ENCODE measurements at places on chromosomes 5 and 9. TPM values are rescaled to one million over a fixed set of nuclear protein-coding genes. Genes with fewer than 3 reads are reported as not detected.

Gene NR5A1
- total RNA-seq: not detected

Gene RNF183
- total RNA-seq: not detected

Gene PCDHGA5
- 0.62 TPM for total RNA-seq

Gene CDH9
- total RNA-seq: not detected

Gene SHC3
- total RNA-seq: 2.4 TPM

Gene PDZD2
- total RNA-seq: not detected

Gene DNM1
- total RNA-seq: 1.2 TPM

Gene LHX3
- 0.07 TPM for total RNA-seq

DNA sequence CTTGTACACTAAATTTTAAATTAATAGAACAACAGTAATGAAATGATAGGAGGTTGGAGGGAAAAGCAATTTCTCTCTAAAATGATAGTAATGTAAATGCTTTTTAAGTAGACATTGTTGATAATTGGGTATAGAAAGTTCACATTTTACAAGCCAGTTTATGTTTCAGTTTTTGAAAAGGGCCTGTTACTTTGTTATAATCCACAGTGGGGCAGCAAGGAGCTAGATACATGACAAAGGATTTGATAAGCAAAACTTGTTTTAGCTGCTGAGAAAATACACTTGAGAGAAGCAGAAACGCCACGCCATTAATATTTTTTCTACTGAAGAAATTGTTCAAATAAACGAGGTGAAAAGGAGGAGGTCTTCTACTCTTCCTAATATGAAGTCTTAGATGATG lies 30.2 kb downstream of the SREK1 start:
- peak; percentile 17 for DNase-seq

DNA sequence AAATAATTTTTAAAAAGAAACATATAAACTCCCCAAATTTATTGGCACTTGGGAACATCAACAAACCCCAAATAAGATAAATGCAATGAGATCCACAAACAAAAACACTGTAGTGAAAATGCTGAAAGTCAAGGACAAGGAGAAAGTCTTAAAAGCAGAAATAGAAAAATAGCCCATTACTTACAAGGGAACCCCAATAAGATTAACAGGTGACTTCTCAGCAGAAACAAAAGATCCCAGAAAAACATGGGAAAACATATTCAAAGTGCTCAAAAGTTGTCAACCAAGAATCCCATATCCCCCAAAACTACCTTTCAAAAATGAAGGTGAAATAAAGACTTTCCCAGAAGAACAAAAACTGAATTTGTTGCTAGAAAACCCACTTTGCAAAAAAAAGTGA lies 40.0 kb downstream of the FANCC start:
- no peak for DNase-seq

DNA sequence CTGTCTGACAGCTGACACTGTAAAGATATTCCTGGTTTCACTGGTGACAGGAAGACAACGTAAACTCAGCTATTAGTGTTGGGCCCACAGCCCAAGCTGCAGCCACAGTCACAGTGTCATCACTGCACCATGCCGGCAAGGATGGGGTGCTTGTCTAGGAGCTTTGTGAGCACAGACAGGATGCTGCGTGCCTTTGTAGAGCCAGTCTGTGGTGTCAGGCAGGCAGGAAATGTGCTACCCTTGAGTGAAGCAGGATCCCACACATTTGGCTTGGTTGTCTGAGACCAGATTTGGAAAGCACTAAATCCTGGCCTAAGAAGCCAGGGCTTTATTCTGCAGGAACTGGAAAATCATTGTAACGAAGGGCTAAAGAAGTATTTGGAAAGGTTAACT lies 121.6 kb upstream of the ADAMTS16 start:
- no peak for DNase-seq

DNA sequence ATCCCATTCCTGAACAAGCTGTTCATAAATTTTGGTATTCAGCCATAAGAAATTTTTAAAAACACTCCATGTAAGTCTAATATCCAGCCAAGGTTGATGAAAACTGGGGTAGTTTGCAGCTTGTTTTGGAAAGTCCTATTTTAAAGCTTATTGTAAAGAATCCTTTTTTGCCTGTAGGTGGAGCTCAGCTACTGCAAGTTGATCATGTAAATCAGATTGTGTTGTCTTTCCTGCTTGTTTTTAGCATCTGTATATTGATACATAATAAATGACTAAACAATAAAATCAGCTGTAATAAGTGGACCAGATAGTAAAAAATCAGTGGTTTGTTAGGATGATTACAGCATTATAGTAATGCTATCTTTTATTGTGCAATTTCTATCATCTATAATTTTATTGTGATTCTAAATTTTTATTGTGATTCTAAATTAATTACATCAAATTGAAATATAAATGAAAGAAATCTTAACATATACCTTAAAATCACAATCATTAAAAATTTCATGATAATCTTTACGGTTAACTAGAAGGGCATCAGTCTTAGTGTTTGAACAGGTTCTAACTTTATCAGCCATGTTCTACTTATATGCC lies 42.4 kb downstream of the CWC27 start:
- DNase-seq: peak; percentile 68

GRCh38 chr5:155507363-155507762 lies 493.8 kb downstream of the KIF4B start:
- no peak for DNase-seq

DNA sequence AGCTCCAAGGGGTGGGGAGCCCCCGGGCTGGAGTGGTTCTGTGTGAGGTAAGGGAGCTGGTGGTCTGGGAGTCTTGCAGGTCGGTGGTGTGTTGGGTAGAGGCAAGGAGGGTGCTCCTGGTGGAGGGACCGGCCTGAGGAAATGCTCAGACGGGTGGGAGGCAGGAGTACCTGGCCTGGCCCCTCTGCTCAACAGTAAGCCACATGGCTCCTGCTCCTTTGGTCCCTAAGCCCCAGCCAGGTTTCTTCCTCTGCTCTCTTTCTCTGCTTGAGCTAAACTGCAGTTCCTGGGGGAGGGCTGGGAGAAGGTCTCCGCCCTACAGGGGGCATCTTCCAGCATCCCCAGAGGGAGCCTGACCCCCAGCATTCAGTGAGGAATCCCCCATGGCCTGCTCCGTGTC lies 17.2 kb downstream of the TSPAN17 start:
- no peak for DNase-seq

DNA sequence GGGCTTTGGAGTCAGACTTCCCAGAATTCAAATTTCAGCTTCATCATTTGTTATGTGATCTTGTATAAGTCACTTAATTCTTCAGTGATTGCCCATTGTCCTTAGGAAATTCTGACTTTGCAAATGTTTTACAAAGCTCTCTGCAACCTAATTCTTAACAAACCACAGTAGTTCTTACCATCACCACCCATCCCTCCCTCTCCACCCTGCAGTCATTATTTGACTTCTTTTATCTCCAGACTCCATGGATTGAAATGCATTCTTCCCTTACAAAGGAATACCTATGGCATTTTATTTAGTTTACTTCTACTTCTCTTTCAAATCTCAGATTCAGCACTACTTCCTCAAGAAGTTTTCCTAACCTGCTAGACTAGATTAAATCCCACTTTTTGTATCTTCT lies 23.1 kb downstream of the SHLD3 start:
- DNase-seq: no peak

GRCh38 chr9:114081441-114082016 lies 3.4 kb upstream of the AMBP start:
- no peak for DNase-seq

- no peak for DNase-seq
Measured at GRCh38 chr5:154840435-154841272, 9.7 kb downstream of the FAXDC2 start.

DNA sequence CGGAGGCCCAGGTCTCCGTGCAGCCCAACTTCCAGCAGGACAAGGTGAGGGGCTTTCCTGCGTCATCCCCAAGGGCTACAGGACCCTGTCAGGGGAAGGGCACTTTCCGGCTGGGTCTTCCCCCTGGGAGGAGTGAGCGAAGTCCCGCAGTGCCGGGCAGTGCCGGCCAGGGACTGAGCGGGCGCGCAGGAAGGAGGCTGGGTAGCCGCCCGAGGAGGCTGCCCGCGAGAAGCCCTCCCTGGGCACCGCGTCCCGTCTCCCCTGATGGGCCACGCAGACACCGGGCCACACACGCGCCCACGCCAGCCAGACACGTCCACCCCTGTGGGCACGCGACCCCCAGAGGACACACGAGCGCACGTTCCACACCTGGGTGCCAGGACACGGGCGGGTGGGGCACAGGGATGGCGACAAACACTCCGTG lies 357 bp downstream of the PTGDS start:
- DNase-seq: no peak

DNA sequence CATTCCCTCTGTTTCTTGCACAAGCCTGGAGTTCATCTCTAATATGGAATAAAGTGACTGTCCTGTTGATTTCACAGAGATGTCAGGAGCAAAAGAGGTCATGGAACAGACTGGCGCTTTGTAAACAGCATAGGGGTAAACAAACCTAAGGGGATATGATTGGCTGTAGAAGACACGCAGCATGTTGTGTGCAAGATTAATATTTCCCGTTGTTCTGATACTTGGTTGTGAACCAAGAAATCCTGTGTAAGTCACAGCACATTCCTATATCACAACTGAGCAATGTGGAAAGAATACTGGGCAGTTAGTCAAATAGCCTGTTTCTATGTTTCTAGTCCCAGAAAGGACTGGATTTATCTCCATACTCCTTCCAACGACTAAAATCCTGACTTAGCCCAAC lies 3.2 kb downstream of the ADAMTS12 start:
- DNase-seq: no peak

DNA sequence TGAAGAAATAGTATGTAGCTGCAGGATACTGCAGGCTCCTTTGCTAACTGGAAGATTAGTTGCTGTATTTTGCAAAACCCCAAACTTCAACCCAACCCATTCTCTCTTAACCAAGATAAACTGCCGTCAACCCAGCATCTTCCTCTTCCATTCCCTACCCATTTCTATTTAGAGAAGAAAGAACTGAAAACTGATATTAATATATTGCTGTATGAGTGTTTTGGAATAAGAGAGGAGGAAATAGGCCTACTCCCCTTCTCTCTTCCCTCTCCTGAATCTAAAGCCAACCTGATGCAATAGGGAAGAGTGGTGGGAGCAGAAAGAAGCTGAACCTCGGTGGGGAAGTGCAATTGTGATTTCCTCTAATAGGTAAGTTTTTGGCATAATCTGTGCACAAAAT lies 83.7 kb downstream of the TMEM215 start:
- DNase-seq: no peak

- DNase-seq: no peak
Measured at GRCh38 chr9:70574151-70574837, 159.8 kb upstream of the KLF9 start.

DNA sequence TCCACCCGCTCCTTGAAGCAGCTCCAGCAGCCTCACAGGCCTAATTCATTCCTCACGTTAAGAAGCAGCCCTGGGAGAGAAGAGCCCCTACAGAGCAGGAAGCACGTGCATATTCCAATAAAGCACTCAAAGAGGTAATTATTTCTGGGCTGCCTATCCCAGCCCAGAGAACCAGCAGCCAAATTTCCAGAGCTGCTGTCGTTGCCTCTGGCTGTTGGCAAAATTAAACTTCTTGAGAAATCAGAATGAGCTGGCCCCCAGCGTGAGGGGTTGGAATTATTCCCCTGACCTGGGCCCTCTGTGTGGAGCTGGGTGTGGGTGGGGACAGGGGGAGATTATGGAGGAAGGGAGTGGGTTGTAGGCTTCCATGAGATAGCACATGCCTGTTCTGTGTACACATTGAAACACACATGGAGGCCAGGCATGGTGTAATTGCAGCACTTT lies 86.8 kb upstream of the HSPA9 start:
- no peak for DNase-seq

GRCh38 chr5:131148835-131149234 lies 16.2 kb downstream of the HINT1 start:
- DNase-seq: no peak

GRCh38 chr9:3946840-3947587 lies 352.9 kb downstream of the GLIS3 start:
- no peak for DNase-seq

GRCh38 chr5:172875505-172876279 lies 41.6 kb downstream of the ERGIC1 start:
- DNase-seq: no peak

DNA sequence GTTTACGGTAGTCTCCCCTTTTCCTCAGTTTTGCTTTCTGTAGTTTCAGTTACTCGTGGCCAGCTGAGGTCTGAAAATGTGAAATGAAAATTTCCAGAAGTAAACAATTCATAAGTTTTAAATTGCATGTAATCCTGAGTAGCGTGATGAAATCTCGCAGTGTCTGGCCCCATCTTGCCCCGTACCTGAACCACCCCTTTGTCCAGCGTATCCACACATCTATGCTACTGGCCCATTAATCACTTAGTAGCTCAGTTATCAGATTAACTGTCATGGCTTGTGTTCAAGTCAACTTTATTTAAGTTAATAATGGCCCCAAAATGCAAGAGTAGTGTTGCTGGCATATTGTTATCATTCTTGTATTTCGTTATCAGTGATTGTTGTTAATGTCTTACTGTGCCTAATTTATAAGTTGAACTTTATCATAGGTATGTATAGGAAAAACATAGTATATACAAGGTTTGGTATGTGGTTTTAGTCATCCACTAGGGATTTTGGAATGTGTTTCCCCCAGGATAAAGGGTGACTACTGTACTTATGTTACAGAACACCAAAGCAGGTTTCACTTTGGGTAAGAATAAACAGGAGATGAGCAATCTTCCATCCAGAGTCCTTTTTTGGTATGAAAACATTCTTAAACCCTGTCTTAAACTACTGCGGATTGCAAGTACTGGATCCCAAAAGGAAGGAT lies 118.4 kb upstream of the KCNN2 start:
- no peak for DNase-seq

GRCh38 chr9:130072515-130073235 lies 19.0 kb downstream of the GPR107 start:
- DNase-seq: no peak

DNA sequence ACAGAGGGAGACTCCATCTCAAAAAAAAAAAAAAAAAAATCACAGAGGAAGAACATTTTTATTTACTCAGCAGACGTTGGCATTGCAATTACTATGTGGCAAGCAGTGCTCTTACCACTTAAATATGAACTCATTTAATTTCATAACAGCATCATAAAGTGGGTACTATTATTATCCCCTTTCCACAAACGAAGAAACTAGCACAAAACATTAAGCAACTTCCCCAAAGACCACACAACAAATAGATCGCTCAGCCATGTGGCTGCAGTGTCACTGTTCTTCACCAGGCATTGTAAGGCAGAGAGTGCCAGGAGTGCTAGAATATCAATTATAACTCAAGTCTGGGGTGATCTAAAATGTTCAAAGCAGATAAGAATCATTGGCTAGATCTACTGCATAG lies 69.8 kb upstream of the PLPP6 start:
- no peak for DNase-seq

DNA sequence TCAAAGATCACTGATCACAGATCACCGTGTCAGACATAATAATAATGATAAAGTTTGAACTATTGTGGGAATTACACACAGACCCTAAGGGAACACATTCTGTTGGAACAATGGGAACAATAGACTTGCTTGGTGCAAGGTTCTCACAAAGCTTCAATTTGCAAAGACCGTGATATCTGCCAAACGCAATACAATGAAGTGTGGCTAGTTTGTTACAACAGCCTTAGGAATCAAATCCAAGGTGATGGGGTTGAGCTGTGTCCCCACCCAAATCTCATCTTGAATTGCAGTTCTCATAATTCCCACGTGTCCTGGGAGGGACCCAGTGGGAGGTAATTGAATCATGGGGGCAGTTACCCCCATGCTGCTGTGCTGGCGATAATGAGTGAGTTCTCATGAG lies 20.8 kb downstream of the KYAT1 start:
- DNase-seq: no peak

- DNase-seq: no peak
Measured at GRCh38 chr5:108531367-108532128, 149.7 kb upstream of the FBXL17 start.

All from NCI-H460 (cell line).